ENCODE measurements at places on chromosomes 1 and 21.

DNA sequence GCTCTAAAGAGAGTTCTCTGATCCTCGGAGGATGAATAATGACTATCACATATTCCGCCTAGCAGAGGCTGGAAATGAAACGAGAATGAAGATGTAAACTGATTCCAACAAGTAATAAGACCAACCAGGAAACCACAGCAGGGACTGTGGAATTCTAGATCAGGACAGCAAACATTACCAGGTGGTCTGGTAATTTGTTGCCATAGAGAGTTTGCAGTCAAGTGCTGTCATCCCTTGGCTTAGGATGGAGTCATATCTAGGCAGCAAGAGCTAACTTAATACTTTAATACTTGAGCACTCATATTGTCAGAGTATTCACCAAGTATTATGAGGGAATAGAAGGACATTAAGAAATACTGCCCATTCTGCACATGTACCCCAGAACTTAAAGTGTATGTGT, 45.1 kb upstream of the MUTYH start:
- DNase-seq, result no peak

- no peak for DNase-seq
These were observed 14.7 kb downstream of the PPIE start for GRCh38 chr1:39753132-39754025.

- DNase-seq, result no peak
These were observed 19.3 kb downstream of the AHCYL1 start for GRCh38 chr1:110003747-110004428.

DNA sequence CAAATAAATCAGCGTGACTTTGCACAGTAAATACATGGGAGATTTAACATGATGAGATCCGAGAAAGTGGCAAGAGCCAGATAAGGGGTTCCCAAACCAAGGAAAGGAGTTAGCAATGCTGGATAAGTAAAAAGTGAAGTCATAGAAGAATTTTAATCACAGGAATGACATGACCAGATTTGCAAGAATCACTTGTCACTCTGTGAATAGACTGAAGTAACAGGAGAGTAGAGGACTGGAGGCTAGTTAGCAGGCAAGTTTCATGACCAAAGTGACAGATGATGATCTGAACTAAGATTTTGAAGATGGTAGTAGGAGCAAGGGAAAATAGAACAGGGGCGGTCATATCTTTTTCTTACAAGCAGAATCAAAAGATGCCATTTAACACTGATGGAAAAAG, 8.4 kb downstream of the CFH start:
- DNase-seq, result no peak

DNA sequence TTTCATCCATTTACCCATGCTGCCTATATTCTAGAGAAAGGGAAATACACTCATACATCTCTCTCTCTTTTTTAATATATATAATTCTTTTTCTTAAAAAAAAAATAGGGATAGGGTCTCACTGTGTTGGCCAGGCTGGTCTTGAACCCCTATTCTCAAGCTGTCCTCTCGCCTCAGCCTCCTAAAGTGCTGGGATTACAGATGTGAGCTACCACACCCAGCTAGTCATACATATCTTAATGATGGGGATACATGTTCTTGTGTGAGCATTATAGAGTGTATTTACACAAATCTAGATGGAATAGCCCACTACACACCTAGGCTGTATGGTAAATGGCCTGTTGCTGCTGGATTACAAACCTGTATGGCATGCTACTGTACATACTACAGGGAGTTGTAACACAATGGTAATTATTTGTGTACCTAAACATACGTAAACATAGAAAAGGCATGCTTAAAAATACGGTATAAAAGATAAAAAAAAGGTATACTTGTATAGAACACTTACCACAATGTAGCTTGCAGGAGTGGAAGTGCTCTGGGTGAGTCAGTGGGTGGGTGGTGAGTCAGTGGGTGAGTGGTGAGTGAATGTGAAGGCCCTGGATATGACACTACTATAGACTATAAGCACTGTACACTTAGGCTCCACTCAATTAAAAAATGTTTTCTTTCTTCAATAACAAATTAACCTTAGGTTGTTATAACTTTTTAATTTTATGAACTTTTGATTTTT, 72.9 kb downstream of the IVNS1ABP start:
- no peak for DNase-seq

DNA sequence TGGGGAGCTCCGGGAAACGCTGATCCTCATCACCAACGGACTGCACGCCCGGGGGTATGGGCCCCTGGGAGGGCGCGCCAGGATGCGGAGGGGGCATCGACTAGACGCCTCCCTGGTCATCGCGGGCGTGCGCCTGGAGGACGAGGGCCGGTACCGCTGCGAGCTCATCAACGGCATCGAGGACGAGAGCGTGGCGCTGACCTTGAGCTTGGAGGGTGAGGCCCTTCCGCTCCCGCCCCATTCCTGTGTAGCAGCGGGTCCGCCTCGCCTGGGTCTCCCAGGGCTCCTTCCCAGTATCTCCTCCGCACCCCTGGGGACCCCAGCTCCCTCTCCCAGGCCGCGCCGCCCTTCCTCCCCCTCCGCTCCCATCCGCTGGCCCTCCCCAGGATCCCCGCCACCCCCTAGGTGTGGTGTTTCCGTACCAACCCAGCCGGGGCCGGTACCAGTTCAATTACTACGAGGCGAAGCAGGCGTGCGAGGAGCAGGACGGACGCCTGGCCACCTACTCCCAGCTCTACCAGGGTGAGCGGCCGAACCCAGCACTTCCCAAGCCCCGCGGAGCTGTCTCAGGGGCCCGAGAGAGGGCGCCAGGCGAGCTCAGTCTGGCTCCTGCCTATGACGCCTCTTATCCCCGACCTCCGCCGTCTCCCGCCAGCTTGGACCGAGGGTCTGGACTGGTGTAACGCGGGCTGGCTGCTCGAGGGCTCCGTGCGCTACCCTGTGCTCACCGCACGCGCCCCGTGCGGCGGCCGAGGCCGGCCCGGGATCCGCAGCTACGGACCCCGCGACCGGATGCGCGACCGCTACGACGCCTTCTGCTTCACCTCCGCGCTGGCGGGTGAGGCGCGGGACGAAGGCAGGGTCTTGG, 5.0 kb downstream of the HAPLN2 start:
- DNase-seq, result peak; percentile 36

- DNase-seq, result no peak
These were observed 4.8 kb upstream of the RPE65 start for GRCh38 chr1:68454534-68454933.

DNA sequence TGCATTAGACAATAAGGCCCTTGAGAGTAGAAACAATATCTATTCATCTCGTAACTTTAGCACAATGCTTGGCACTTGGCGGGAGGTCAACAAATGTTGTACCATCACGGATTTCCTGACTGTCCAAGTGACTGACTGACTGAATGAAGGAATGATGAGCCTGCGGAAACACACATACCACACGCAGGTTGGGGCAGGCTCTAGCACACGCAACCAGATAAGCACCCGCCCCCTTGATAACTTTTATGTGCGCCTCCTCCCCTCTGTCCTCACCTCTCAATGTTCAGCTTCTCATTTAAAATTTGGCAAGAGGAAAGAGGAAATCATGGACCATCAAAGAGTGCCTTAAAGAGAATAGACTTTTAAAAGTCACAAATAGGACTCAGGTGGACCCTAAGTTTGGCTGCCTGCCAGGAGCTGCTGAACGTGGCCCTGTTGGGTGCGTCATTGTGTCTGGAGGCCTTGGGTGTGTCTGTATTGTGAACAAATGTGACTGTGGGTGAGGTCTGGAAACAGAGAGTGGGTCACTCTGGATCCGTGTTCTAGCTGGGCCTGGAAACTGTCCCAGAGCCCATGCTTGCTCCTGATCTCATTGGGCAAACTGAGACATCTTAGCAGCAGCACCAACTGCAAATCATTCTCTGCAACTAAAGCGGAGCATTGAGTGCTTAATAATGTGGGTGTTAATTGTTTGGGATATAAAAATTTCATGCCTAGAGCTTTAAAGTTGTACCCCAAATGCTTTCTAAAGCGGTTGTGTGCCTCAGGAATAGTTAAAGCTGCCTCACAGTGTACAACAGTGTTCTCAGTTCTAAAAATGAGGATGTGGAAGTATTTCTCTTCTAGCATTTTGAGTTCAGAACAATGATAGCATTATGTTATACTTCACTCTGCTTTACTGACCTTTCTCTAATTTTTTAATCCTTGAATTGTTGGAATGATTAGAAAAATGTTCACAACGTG, 47.6 kb upstream of the ABCG1 start:
- no peak for DNase-seq

DNA sequence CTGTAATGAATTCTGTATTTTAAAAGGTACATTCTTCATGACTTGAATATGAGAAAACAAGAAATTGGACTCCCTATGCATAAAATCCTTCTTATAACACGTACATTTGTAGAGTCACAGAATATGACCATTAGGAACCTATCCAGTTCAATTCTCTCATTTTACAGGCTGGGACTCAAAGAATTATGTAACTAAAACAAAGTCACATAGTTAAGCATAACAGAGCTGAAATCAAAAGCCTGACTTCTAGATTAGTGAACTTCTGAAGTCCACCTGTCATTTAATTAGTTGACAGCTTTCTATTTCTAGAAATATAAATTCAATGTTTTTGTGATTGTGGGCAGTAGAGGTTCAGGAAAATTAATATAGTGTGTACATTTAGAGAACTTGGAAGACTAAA, 20.3 kb upstream of the TTLL7 start:
- no peak for DNase-seq

DNA sequence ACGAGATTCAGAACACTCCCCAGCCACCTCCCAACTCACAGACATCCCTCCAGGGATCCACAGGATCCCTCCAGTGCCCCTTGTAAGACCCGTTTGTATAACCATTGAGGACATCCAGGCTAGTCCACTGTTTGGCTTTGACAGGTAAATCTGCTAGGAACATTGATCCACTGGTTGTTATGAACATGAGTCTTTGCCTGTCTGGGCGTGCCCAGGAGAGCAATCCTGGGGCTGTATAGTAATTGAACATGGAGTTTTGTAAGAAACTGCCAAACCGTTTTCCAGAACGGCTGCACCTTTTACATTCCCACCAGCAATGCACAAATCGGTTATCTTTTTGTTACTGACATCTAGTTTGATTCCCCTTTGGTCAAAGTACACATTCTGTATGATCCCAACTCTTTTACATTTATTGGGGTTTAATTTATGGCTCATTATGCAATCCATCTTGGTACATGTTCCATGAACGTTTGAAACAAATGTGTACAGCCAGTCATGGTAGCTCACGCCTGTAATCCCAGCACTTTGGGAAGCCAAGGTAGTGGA, 88.7 kb downstream of the WDR4 start:
- no peak for DNase-seq

DNA sequence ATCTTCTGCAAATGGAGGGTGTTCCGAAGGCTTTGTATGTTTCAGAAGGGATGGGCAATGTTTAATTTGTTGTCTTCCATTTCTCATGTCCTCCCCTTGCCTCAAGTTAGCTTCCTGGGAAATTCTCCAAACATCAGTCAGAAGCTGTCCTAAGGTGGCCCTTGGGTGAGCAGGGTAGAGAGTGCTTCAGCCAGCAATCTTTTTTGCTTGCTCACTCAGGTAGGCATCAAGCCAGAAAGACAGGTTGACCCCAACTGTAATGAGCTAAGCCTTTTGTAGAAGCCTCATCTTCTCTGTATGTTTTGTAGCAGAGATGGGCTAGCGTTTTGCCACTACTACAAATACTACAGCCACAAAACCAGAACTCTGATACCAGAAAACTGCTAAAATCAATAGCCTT, 321.5 kb upstream of the FAM78B start:
- DNase-seq, result no peak

DNA sequence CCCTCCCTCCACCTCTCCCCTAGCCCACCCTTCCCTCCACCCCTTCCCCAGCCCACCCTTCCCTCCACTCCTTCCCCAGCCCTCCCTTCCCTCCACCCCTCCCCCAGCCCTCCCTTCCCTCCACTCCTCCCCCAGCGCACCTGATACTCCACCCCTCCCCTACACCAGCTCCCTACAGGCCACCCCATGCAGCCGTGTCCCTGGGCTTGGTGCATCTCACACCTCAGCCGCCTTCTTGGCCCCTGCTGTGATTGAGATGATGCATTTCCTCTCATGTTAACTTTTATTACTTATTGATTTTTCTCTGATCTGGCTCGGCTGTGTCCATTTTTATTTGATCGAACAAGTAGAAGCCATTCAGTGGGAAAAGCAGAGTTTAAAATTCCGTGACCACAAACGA, 243.8 kb downstream of the MATN1 start:
- DNase-seq, result no peak

DNA sequence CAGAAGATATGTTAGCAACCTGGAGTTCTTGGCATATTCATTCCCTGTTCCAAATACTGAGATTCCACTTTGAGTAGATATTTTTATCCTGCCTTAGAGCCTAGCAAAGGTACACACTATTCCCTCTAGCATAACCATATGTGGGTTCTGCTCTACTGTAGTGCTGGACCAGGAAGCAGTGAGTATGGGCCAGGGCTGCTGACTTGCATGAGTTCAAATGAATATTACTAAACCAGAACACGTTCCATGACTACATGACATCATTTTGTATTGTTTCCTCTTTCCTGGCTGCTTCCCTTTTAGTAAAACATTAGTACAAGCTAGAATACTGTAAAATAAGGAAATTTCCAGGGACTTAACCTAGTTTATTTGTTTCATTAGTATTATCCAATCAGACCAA, 41.1 kb downstream of the TNFSF18 start:
- DNase-seq, result no peak

DNA sequence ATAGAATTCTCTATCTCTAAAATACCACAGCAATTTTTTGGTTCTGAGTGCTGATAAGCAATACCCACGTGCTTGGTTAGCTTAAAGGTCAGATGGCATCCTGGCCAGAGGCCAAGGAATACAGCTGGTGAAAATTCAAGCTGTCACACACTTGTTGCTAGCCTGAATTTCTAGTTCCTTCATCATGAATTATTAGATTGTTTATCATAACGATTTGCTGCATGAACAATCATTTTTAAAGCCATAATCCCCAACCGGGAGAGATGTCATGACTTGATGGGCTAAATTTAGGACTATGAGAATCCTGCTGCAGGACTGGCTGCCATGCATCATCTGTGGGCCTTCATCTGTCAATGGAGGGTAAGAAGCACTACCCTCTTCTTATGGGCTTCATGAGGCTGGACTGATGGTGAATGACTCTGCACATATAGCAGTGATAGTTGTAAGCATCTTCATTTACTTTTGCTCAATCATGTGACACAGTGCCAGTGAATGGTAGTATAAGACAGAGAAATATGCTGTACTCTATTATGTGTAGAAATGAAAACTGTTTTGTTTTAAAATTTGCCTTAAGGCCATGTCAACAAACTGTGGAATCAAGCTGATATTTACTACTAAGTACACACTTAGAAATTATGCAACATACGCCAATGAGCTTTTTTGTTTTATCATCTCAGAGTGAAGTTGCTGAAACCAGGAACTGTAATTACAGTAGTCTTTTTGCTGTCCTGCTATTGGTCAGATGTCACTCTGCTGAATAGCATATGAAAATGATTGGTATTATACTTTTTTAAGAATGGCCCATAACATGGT, 80.5 kb upstream of the RALGPS2 start:
- DNase-seq, result no peak

Measured in NCI-H446 (cell line).